ENCODE measurements at places on chromosomes 4 and X. TPM values are rescaled to one million over a fixed set of nuclear protein-coding genes. Genes with fewer than 3 reads are reported as not detected.

The LNX1 gene
- 9.1 TPM for total RNA-seq

The IL2 gene
- total RNA-seq, result not detected

The GLOD5 gene
- not detected for total RNA-seq

The MAGEA8 gene
- not detected for total RNA-seq

The SOX3 gene
- not detected for total RNA-seq

The SOD3 gene
- 143 TPM for total RNA-seq

The LRBA gene
- total RNA-seq, result 51.9 TPM

The PRPS1 gene
- total RNA-seq, result 28.8 TPM

Data from smooth muscle cell of the pulmonary artery (primary cell).